Aorta (tissue), 5 donors: ENCODE measurements at places on chromosomes 7 and 10. TPM values are rescaled to one million over a fixed set of nuclear protein-coding genes. Genes with fewer than 3 reads are reported as not detected.
A peak's percentile ranks its signal among the peaks of the same experiment; 100 is the strongest.

Gene VAX1
- total RNA-seq = not detected

Gene LRRC17
- 30.5 TPM for total RNA-seq

Gene HSPA12A
- 15.3 TPM for total RNA-seq

Gene PTPRN2
- 3.3 TPM for total RNA-seq

Gene UCMA
- total RNA-seq = not detected

Gene SEPTIN7
- total RNA-seq = 290 TPM

Gene EGR2
- total RNA-seq = 23.0 TPM

Gene LRGUK
- total RNA-seq = 1.2 TPM

Gene NRCAM
- total RNA-seq = 1.8 TPM

Gene GPR26
- total RNA-seq = not detected

Gene ADAM22
- total RNA-seq = 6.0 TPM

Gene TRIM8
- 189 TPM for total RNA-seq

GRCh38 chr10:48608279-48608681, 3.4 kb upstream of the ARHGAP22 start:
- H3K36me3 ChIP-seq = no peaks in the 10 kb centered on the region
- H3K4me1 ChIP-seq = no peaks in the 10 kb centered on the region
- H3K27me3 ChIP-seq = no peaks in the 10 kb centered on the region
- DNase-seq = no peak
- H3K4me3 ChIP-seq = no peak overlapping the region

GRCh38 chr7:23341846-23342598, 42.9 kb downstream of the MALSU1 start:
- H3K4me3 ChIP-seq = no peak overlapping the region
- no peaks in the 10 kb centered on the region for H3K36me3 ChIP-seq
- no peak overlapping the region for H3K27ac ChIP-seq
- H3K27me3 ChIP-seq = peaks cover 1% of the 10 kb centered on the region

GRCh38 chr10:67676208-67676825, 19.7 kb downstream of the CTNNA3 start:
- H3K27me3 ChIP-seq = no peaks in the 10 kb centered on the region
- no peak overlapping the region for H3K4me3 ChIP-seq
- H3K36me3 ChIP-seq = no peaks in the 10 kb centered on the region
- H3K27ac ChIP-seq = no peak overlapping the region
- DNase-seq = no peak

DNA sequence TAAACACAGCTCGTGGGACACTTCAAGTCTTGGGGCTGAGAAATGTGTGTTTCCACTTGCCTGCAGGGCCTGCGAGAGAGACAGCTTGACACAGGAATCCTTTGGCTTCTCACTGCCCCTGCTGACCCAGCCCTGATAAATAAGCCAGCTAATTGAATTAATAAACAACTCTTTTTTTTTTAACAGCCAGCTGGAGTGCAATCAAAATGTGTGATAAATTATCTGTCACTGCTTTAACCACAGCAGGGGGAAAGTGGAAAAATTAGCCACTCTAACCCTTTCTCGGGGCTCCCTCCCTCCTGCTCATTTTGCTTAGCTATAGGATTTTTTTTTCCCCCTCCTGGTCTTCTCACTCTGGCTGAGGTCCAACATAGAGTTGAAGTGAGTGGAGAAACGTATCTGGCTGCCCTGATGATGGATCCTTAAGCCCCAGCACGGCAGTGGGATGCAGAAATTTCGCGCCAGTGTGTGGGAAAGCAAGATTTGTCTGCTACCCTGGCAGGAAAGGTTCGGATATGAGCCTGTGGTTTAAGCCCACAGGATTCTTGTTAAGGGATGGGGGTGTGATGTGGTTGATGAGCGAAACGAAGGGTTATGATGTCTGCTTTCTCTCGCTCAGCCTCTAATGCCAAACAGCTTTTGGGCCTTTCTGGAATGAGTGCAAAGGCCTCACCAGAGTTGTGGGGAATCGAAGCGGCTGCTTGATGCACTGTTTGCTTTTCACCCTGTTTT, 173.8 kb downstream of the TRIL start:
- no peaks in the 10 kb centered on the region for H3K36me3 ChIP-seq
- no peaks in the 10 kb centered on the region for H3K27me3 ChIP-seq
- H3K27ac ChIP-seq = no peak overlapping the region
- DNase-seq = no peak

- H3K27me3 ChIP-seq = no peaks in the 10 kb centered on the region
- H3K4me3 ChIP-seq = no peak overlapping the region
- DNase-seq = no peak
- no peaks in the 10 kb centered on the region for H3K4me1 ChIP-seq
- H3K36me3 ChIP-seq = no peaks in the 10 kb centered on the region
Measured at GRCh38 chr10:112775892-112776674, 174.0 kb upstream of the TCF7L2 start.

DNA sequence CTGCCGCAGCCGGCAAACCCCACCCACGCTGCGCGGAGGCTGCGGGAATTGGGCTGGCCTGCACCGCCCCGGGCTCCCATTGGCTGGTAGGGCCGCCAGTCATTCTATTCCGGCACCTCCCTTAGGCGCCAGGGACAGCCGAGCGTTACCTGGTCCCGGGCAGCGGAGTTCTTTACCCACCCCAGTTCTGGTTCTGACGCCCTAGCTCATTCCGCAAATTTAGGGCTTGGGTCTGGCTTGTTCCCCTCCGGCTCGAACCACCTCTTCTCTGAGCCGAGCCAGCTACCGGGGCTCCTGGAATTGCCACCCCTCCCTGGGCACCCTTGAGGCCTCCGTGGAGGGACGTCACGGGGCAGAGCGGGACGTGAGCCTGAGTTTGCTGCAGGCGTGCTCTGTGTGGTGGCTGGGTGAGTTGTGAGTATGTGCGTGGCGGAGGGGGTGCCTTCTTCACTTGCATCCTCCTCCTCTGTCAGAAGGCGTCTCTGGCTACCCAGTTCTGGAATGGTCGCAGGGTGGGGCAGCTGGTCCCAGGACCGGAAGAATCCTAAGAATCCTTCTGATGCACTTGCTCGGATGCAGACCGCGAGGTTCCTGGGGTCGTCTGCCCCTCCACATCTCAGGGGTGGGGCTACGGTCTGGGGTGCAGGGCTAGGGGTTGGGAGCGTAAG, at the start of the genes PDZD7 and SFXN3:
PDZD7 (minus strand) TSS at position 2 of the 668 bp plus-strand sequence. CDS start 910 bp downstream, outside the sequence.
SFXN3 (plus strand) TSS at position 107 of the 668 bp plus-strand sequence. CDS start 3,461 bp downstream, outside the sequence.
- H3K4me1 ChIP-seq = no peaks in the 10 kb centered on the region
- no peaks in the 10 kb centered on the region for H3K36me3 ChIP-seq
- peak within 1 kb of the TSS; percentile 86 for H3K27ac ChIP-seq
- peak within 1 kb of the TSS; percentile 20 for H3K4me3 ChIP-seq
- DNase-seq = peak; percentile 98

GRCh38 chr7:150979713-150980390, 1.7 kb upstream of the KCNH2 start:
- H3K4me1 ChIP-seq = peaks cover under 1% of the 10 kb centered on the region
- H3K36me3 ChIP-seq = no peaks in the 10 kb centered on the region
- no peak overlapping the region for H3K4me3 ChIP-seq
- H3K27me3 ChIP-seq = no peaks in the 10 kb centered on the region
- H3K27ac ChIP-seq = no peak overlapping the region

DNA sequence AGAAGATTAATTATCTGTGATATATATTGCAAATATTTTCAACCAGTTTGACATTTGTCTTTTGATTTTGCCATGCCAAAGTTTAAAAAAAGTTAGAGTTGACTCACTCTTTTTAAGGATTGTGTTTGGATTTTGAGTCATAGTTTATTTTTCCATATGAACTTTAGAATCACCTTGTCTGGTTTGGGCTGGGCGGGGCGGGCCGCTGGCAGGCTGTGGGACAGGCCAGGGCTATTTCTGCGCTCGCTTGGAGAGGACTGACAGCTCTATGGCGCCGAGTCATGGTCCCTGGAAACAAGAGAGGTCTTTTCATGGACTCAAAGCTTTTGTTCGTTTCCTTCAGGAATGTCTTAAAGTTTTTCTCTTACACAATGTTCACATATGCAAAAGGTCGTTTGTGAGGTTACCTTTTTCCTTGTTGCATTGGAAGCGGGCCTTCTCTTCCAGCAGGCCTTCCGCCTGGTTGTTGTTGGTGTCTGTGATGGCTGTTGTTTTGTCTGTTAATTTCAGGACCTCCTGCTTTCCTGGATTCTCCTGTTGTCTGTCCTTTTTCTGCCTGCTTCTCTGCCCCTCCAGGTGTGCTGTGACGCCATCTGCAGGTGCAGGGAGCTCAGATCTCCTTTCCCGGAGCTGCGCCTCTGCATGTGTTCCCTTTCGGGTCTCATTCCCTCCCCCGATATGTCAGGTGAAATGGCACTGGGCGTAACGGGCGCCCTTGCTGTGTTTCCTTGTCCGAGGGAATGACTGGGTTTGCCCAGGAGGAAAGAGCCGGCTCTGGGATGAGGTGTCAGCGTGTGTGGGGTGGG, 53.8 kb downstream of the INPP5A start:
- peak; percentile 92 for DNase-seq
- no peak overlapping the region for H3K4me3 ChIP-seq
- H3K27me3 ChIP-seq = no peaks in the 10 kb centered on the region
- H3K27ac ChIP-seq = peak overlapping the region; percentile 98
- no peaks in the 10 kb centered on the region for H3K36me3 ChIP-seq

- H3K36me3 ChIP-seq = no peaks in the 10 kb centered on the region
- no peak overlapping the region for H3K4me3 ChIP-seq
- DNase-seq = no peak
- H3K27me3 ChIP-seq = no peaks in the 10 kb centered on the region
Measured at GRCh38 chr7:114986190-114987180, 64.6 kb downstream of the MDFIC start.

GRCh38 chr10:22810643-22811465, 96.5 kb upstream of the PIP4K2A start:
- H3K4me3 ChIP-seq = no peak overlapping the region
- H3K27me3 ChIP-seq = no peaks in the 10 kb centered on the region
- DNase-seq = no peak
- no peaks in the 10 kb centered on the region for H3K4me1 ChIP-seq
- H3K36me3 ChIP-seq = no peaks in the 10 kb centered on the region

DNA sequence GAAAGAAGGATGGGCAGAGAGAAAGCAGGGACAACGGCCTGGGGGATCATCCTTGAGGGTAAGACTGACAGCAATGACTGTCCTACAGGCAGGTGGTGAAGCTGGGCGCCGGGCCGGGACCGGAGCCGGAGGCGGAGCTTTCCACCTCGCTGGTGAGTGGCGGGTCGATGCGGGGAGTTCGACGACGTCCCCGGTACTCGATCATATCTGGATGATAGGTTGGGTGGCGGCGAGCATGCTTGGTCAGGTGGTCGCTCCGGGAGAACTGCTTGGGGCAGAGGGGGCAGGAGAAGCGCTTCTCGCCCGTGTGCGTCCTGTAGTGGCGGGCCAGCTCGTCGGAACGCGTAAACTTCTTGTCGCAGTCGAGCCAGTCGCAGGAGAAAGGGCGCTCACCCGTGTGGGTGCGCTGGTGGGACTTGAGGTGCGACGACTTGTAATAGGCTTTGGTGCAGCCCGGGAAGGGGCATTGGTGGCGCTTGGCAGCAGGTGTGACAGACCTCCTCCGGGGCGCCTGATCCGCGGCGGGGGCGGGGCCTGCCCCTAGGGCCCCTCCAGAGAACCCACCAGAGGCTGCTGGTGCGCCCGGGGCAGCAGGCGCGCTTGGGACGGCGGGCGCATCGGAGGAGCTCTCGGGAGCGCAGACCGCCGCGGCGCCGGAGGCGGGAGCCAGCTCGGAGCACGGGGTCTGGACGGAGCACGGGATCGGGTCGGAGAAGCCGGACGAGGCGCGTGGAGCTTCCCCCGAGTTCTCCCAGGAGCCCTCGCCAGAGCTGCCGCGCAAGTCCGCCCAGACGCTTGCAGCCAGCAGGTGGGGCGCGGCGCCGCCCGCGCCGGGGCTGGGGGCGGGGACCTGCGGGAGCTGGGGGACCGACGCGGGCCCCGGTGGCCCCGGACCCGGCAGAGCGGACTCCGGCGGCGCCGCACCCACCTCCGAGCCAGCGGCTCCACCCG, 752 bp downstream of the KLF14 start:
- H3K4me1 ChIP-seq = no peaks in the 10 kb centered on the region
- H3K36me3 ChIP-seq = no peaks in the 10 kb centered on the region
- no peak for DNase-seq

DNA sequence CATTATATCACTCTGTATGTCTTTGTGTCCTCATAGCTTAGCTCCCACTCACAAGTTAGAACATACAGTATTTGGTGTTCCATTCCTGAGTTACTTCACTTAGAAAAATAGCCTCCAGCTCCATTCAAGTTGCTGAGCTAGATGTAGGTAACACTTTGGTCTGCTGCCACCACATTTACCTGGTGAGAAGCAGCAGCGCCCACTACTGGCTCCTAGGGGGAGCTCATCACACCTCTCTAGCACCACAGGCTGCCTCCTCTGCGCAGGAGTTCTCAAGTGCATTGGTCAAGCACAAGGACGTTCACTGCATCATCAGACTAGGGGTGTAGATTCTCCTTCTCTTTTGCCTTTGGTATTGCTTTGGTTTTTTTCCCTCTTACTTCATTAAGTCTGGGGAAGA, 530.9 kb upstream of the AUTS2 start:
- H3K27ac ChIP-seq = no peak overlapping the region
- peaks cover 1% of the 10 kb centered on the region for H3K27me3 ChIP-seq
- H3K4me3 ChIP-seq = no peak overlapping the region
- no peaks in the 10 kb centered on the region for H3K36me3 ChIP-seq

DNA sequence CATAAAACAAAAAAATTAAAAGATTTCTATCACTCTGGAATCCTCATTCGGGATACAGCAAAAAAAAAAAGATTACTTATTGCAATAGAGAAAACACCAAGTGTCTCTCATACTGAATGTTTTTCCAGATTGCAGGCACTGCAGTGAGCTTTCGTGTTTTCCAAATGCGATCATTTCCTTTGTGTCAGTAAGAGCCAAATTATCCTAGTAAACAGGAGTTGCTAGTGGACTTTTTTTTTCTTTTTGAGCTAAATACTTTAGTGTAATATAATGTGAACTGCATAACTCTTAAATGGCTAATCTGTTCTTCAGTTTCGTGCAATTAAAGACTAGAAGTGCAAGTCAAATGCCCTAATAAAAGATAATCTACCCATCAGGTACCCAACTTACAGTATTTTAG, 44.4 kb upstream of the TOMM7 start:
- no peak overlapping the region for H3K27ac ChIP-seq
- H3K27me3 ChIP-seq = no peaks in the 10 kb centered on the region
- H3K36me3 ChIP-seq = no peaks in the 10 kb centered on the region
- H3K4me3 ChIP-seq = no peak overlapping the region
- DNase-seq = no peak

DNA sequence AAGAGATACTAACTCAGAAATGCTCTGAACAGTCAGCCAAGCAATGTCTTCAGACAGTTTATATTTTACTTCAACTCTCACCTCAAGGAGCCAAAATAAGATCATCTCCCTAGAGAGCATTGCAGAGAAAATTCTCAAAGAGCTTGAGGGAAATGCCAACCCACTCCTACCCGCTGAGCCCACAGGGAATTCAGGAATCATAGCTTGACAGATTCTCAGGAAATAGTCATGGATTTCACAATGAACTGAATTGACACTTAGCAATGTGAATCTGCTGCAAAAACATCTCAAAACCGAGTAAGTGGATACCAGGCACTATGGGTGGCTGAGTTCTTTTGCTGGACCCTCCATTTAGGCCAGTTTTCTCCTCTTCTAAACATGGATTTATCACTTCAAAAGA, 9.8 kb upstream of the PLAC9 start:
- H3K36me3 ChIP-seq = no peaks in the 10 kb centered on the region
- no peaks in the 10 kb centered on the region for H3K4me1 ChIP-seq
- H3K27ac ChIP-seq = no peak overlapping the region
- no peak overlapping the region for H3K4me3 ChIP-seq
- no peak for DNase-seq
- no peaks in the 10 kb centered on the region for H3K27me3 ChIP-seq

GRCh38 chr10:86440874-86441843, 74.6 kb upstream of the GRID1 start:
- peaks cover 3% of the 10 kb centered on the region for H3K36me3 ChIP-seq
- H3K4me3 ChIP-seq = no peak overlapping the region
- no peak for DNase-seq
- H3K27me3 ChIP-seq = no peaks in the 10 kb centered on the region
